ENCODE measurements at places on chromosomes 16 and 17.

DNA sequence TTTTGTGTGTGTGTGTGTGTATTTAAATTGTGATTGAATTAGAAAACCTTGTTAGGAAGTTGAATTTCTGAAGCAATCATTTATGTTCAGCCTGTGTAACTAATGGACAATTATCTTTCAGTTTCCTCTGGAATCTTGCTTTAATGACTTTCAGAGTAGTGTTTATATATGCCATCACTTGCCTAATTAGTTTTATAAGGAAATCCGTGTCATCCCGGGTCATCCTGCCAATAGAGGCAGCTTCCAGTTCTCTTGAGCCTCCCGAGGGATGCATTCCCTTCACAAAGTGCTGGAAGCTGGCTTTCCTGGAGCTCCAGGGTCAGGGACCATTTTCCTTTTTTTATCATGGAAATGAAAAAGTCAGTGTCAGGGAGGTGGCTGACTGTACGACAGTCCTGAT is 42.9 kb downstream of the PRKCA start:
- no peak for DNase-seq

GRCh38 chr16:66426112-66427035 is 721 bp upstream of the BEAN1 start:
- DNase-seq, result no peak

DNA sequence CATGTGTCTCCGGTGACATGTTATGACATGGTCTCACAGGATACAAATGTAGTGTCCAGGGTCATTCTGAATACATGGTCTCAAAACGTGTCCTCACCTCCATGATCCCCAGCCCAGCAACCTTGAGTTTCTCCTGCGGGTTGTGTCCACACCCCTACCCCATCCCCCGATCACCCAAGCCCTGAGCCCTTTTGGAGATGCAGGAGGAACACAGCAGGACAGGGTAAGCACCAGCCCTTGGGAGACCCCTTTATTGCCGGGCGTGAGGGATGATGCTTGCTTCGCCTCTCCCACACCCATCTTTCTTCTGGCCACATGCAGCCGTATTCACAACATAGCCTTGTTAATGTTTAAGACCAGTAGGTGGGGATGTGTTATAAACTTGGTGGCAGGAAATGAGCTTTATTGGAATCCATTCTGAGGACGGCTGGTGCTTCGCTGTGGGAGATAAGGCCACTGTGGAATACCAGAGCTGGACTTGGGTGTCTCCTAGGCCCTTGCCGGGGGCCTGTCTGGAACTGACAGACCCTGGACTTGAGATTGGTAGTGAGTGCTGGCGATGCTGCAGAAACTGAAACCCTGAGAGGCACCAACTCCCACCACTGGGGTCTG is 5.5 kb downstream of the TMEM132E start:
- no peak for DNase-seq

DNA sequence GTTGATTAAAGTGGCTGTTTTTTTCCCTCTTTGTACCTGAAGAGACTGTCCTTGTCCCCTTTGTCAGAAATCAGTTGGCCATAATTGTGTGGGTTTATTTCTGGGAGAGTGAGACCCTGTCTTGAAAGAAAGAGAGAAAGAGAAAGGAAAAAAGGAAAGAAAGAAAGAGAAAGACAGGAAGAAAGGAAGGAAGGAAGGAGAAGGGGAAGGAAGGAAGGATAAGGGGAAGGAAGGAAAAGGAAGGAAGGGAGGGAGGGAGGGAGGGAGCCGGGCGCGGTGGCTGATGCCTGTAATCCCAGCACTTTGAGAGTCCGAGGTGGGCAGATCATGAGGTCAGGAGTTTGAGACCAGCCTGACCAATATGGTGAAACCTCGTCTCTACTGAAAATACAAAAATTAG is 6.8 kb upstream of the EVPLL start:
- DNase-seq, result no peak

Measured in stimulated activated CD4-positive, alpha-beta T cell treated with anti-CD3 and anti-CD28 coated beads, Interleukin-15, amount 100 ng/mL, for 48 hours (primary cell).